ENCODE measurements at places on chromosomes 2 and 18.
A peak's percentile ranks its signal among the peaks of the same experiment; 100 is the strongest.

- no peak for DNase-seq
Observed at GRCh38 chr2:190280565-190281350, 38.9 kb downstream of the HIBCH start.

DNA sequence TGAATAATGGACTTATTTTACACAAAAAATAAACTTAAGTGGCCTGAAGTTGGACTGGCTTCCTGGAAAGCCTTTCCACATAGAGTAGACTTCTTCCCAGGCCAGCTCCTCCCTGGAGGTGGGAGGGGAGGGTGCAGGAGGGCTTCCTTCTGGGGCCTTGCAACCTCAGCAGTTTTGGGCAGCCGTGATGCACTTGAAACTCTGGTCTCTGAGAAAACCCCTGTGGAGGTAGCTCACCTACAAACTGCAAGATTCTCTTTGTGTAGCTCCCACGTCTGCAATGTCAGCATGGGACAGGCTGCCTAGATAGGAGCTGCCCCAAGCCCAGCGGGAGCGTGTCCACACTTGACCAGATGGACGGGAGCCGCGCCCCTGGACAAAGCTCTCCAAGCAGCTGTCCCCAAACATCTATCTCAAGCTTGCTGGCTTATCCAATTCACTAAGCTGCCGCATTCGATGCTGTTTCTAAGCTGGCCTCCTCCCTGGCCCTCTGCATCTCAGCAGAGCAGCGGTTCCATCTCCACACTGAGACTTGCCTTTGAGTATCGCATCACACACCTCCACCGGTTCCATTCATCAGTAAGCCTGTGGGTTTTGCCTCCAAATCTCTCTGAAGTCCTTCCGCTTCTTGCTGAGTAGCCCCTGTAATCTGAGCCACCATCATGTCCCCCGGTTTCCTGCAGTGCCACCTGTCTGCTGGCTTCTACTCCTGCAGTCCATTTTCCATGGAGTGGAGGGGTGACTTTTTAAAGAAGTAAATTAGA, 1.6 kb upstream of the LPIN1 start:
- peak; percentile 47 for DNase-seq

DNA sequence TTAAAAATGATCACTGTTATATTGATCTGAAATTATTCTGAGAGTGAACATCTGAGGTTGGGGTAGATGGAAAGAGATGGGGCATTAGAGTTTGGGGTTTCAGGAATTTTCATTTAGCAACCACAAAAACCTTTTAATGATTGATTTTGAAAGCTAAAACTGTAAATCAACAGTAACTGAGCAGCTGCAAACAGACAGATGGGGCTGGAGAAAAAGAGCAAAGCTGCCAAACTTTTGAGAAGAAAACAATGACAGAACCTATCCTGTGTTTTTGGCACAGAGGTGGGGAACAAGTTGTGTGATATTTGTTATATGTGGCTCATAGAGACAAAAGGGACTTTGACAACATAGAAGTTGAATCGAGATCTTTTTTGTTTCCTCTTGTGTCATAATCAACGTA, 415.8 kb upstream of the DSEL start:
- DNase-seq: no peak

DNA sequence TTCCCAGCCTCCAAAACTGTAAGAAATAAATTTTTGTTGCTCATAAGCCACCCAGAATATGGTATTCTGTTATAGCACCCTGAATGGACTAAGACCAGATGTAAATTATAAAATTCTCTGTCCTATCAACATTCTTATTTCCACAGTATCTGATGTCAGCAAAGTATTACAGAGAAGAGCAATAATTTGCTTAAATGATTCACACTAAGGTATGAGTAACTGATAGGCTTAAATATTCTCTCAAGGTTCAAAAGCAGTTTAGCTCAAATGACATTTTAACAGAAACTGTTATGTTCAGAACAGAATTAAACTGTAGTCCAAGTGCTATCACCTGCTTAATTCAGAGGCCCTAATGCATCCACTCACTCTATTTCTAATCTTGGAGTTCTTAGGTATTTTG, 12.8 kb downstream of the SESTD1 start:
- no peak for DNase-seq

DNA sequence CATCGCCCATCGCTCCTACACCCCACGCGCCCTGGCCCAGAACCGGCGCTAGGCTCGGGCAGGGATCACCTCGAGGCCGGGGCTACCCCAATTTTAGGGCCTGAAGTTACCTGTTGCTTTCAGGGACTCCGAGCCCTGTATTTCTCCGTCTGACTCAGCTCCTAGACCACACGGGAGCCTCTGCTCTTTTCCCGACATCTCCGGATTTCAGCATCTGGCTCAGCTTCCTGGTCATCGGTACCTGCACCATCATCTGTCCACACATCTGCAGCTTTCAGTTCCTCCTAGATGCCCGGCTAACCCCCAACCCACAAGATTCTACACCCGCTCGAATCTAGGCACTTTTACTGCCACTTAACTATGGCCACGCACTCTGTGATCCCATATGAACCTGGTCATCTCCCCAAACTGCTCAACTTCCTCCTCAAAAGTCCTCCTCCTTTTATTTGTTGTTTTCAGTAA, 12.1 kb upstream of the HMSD start:
- no peak for DNase-seq

DNA sequence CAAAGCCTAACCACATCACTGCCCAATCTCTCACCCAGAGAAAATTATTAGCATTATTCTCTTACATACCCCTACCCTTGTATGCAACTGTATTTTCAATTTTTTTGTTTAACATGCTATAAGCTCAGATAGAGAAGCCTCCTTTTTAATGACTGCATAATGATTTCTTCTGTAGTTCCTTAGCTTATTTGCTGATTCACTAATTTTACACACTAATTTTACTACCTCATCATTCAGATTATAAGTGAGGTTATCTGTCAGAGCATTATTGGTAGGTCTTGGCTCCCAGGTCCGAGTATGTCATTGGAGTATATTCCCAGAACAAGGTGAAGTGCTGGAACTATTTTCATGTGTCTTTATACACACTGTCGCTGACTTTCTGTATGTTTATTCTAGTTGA, 45.4 kb downstream of the RHBDD1 start:
- DNase-seq: no peak

GRCh38 chr2:99512181-99512591, 22.4 kb upstream of the REV1 start:
- peak; percentile 58 for DNase-seq
